ENCODE measurements at places on chromosomes 3 and 15.
A peak's percentile ranks its signal among the peaks of the same experiment; 100 is the strongest.

- DNase-seq, result no peak
Measured at GRCh38 chr15:85031086-85031943, 49.7 kb downstream of the PDE8A start.

DNA sequence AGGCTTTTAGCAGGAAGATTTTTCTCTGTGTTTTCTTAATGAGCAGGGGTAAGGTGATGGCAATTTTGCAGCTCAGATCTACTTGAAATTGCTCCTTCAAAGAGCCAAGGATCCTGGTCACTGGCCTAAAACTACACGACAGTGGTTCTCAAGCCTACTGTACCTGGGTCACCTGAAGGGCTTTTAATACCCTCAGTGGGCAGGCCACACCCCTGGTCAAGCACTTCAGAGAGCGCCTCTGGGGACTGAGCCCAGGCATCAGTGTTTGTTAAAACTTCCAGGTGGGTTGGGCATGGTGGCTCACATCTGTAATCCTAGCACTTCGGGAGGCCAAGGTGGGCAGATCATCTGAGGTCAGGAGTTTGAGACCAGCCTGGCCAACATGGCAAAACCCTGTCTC, 158.4 kb downstream of the FAM43A start:
- DNase-seq, result no peak

GRCh38 chr3:134057654-134058110, 28.0 kb upstream of the SLCO2A1 start:
- DNase-seq, result no peak

DNA sequence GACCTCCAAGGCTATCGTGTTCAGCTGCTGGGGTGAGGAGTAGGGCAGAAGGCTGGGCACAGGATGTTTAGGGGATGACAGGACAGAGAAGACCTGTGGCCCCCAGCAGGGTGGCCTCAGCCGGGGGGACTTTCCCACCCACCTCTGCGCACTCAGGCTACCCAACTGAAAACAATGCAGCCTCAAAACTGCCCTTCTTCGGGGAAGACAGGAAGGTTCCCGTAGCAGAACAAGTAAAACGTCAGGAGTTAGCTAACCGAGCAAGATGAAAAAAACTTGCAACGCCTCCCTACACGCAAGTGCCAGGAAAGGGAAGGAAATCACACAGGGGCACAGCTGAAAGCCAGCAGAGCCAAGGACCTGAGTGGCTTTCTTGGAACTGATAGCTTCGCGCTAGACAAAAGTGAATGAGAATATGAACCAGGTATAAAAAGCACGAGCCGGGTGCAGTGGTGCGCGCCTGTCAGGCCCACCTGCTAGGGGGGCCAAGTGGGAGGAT, 38.4 kb upstream of the FURIN start:
- DNase-seq, result peak; percentile 55

All from CD4-positive, alpha-beta memory T cell (primary cell).